GM18507 (cell line): ENCODE measurements at places on chromosomes 2 and 18.

DNA sequence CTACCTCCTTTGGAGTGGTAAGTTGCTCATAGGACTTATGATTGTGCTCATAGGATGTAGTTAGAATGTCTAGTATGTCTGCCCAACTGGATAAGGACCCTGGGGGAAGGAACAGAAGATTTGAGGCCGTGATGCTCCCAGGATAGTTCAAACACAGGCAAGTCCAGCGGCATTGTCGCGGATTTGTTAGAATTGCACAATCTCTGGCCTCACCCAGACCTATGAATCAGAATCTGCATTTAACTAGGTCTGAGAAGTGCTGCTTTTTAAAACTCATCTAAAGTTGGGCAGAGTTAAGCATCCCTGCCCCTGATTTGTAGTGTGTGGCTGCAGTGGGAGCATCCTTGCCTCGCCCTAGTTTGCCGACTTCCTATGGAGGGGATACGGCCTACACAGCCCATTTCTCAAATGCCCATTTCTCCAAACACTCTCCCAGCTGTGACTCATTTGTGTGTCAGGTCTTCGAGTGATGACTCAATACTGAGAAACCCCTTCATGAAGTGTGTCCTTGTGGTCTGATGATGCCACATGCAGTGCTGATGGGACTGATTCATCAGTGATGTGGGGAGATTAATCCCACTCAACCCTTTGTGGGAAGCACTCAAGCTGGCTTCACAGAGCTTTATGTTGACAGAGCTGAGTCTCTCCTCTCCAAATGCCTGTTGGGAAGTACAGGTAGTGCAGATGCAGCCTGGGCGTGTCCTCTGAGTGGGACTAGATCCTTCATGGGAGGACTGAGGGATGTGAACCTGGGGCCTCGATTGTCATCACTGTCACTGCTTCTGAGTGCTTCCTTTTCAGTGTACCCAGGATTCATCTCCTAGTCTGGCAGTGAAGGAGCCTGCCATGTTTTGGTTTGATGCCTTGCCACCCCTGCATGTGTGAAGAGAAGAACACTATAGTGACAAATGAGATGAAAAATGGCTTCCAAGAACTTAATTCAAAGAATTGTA lies 18.7 kb downstream of the SMIM21 start:
- DNase-seq = no peak

GRCh38 chr18:9066817-9067306 lies 35.6 kb upstream of the NDUFV2 start:
- DNase-seq = no peak

GRCh38 chr2:99974682-99975375 lies 167.6 kb downstream of the AFF3 start:
- DNase-seq = no peak

DNA sequence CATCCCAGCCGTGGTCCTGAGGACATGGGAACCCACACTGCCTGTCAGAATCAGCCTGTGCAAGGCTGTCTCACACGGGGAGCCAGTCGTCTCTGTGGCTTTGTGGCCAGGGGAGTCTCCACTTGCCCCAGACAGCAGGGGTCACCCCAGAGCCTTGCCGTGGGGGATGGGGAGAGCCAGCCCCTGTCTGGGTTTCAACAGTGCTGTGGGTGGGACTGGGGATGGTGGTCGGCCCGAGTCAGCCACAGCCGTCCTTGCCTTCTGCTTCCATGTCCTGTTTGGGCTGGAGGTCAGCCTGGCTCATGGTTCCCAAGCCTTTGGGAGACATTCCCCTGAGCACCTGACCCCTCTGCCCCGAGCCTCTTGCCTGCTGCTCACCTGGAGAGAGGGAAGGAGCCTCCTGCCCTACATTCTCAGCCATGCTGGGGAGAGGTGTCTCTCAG lies 19.6 kb downstream of the GPR35 start:
- no peak for DNase-seq

DNA sequence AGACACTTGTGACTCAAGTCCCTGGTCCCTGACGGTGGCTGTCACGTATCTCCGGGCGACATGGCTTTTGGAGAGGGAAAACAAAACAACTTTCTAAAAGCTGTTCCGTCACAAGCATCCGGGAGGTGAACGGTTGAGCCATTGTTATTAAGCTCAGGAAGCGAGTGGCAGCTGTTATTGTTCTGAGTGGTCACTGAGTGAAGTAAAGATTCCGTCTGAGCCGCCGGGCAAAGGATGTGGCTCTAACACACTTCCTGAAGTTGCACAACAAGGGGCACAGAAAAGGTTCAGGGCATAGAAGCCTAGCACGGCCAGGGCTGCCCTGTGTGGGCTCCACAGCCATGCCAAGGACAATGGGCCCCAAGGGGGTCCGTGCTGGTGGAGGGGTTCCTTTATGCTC lies 24.3 kb downstream of the INPP5D start:
- no peak for DNase-seq

- DNase-seq = no peak
Observed at GRCh38 chr2:232574674-232575403, 24.4 kb downstream of the EIF4E2 start.

- no peak for DNase-seq
Observed at GRCh38 chr18:79899609-79900445, 51.6 kb downstream of the SLC66A2 start.

- DNase-seq = no peak
Observed at GRCh38 chr2:70777450-70777849, 9.4 kb upstream of the ADD2 start.

DNA sequence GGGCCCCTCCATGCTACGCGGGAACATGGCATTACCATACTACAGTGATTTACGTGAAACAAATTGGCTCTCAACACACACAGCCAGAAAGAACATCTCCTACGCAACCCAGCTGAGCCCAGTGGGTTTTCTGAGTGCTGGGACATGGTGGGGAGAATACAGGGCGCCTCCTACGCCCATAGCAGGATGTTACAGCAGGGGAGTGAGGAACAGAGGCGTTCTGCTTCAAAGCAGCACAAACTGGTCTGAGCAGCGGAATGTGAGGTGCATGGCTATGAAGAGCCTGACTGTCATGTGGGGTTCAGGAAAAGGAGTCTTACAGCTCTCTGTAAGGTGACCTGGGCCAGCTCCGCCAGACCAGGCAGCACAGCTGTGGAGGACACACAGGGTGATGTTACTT lies 108.6 kb upstream of the REV1 start:
- DNase-seq = no peak

DNA sequence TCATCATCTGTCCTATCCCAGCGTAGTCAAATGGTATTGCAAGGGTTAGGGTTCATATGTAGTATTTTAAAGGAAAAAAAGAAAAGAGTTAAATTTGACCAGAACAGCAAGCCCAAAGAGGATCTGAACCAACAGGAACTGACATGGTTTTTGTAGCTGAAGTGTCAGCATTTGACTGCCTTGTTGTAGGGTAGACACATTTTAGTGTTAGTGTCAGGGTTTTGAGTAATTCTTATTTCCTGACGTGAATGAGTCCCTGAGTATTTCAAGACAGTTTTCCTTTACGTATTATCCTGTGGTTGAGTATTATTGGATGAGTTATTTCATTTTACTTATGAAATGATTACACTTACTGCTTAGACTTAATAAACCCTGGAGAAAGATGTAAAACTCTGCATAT lies 173.3 kb upstream of the ZEB2 start:
- DNase-seq = no peak

DNA sequence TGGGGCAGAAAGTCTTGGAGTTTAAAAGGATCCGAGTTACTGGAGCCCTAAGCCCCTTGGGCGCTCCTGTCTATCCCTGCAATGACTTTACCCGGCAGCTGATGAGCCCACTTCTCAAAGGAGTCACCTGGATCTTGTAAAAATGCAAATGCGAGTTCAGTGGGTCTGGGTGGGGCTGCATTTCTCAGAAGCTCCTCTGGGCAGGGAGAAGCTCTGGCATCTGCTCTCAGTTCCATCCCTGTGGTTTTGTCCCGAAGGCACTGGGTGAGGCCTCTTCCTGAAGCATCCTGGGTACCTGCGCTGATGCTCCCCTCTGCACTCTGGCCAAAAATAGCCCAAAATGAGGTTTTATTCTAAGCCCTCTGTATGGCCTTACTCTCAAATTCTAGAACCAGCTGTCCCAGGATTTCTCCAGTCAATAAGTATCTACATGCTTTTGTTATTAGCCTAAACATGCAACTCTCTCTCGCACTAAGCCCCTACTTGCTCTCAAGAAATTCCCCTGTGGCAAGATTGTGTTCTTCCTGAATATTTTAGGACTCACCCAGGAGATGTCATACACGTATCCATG lies 167.8 kb upstream of the APCDD1 start:
- no peak for DNase-seq

- no peak for DNase-seq
Observed at GRCh38 chr2:181697126-181697525, 16.8 kb upstream of the NEUROD1 start.

GRCh38 chr2:239936838-239937581 lies 88.1 kb downstream of the NDUFA10 start:
- no peak for DNase-seq

DNA sequence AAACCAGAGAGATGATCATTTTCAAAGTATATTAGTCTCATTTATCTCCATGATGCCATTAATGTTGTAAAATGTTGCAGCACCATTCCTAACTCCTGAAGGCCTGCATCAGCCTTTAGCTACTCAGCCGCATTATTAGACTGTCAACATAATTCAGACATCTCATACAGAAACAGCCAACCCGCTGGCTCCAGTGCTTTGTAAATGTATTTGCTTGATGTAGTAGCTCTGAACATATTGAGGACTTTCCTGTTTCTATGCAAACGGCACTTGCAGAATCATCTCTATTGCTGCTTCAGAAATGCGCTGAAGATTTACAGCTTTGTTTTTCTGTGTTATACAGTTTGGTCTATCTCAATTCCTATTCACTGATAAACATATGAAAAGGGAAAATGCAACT lies 372.2 kb downstream of the DSEL start:
- no peak for DNase-seq

DNA sequence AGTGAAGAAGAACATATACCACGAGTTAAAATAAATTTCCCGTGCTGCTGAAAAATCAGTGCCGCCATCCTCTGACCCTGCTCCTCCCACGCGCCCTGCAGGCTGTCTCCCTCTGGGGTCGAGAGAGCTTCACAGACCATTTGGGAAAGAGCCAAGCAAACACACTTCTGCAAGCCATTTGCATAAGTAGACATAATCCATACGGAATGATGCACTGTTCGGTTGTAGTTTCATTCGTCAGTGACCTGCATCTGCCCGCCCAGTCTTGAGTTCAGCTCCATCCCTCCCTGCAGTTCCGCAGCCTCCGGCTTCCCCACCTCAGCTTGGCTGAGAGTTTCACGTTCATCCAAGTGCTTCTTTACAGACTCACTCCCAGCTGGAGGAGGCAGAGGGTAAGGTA lies 69.6 kb downstream of the TRAPPC12 start:
- DNase-seq = no peak
